Activated naive CD4-positive, alpha-beta T cell treated with anti-CD3 and anti-CD28 coated beads, Interleukin-2, amount 50 U/mL, for 72 hours (primary cell): ENCODE measurements at places on chromosomes 2 and 18.

- no peak for DNase-seq
These were observed 672.5 kb downstream of the MBD2 start for GRCh38 chr18:53551868-53552426.

GRCh38 chr2:196372276-196372809, 201.0 kb upstream of the STK17B start:
- no peak for DNase-seq

- no peak for DNase-seq
These were observed 23.8 kb downstream of the SMAD4 start for GRCh38 chr18:51053814-51054213.

GRCh38 chr2:74578408-74578807, 23.9 kb downstream of the DOK1 start:
- DNase-seq: no peak

- no peak for DNase-seq
These were observed 24.2 kb downstream of the CNRIP1 start for GRCh38 chr2:68295516-68295915.

DNA sequence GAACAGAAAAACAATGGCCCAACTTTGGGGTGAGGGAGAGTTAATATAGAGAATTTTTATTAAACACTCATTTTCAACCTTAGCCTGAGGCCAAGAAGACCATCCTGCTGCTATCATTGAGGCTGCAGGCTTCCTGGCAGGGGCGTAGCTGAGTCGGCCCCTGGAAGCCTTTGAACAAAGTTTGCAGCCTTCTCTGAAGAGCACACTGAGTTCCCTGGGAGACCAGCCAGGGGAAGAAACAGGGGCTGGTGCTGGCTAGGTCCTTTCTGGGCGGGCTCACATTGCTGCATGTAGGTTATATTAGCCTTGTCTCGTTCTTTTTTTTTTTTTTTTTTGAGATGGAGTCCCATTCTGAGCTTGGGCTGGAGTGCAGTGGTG, 126.8 kb upstream of the HS6ST1 start:
- peak; percentile 3 for DNase-seq

GRCh38 chr2:44269831-44270230, 5.4 kb upstream of the SLC3A1 start:
- no peak for DNase-seq

DNA sequence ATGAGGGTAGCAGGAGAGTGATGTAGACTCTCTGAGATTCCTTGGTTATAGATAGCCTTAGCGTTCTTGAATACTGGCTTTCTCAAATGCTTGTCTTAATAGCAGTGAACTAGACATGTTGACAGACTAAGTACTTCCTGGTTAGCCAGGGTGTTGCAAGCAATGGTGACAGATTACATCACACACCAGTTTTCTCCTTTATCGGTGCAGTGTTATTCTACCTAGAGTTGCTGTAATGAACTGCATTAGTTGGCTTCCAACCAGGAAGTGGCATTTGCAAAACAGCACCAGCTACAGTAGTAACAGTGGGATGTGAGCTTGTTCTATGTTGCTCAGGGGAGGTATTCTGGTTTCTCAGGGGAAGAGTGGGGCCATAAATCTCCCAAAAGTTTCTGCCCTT, 582.2 kb upstream of the DDX18 start:
- DNase-seq: no peak

- DNase-seq: no peak
These were observed 248.6 kb upstream of the SIX2 start for GRCh38 chr2:45257820-45258219.

DNA sequence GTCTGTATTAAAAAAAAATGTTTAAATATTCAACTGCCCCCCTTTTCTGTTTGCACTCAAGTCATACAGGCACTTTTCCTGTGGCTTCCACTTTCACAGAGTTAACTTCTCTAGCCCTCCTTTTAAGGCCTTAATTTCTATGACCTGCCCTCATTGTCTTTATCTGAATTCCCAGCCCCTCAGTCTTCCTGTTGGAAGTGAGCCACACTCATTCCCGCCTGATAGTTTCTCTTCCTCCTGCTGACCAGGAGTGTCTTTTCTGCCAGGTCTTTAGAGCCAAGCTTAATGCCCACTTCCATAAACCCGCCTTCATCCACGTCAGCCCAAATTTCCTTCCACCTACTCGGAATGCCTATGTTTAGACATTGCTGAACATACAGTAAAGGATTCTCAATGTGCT, 10.5 kb downstream of the COPS8 start:
- no peak for DNase-seq

GRCh38 chr2:763766-764525, 86.7 kb upstream of the TMEM18 start:
- no peak for DNase-seq

DNA sequence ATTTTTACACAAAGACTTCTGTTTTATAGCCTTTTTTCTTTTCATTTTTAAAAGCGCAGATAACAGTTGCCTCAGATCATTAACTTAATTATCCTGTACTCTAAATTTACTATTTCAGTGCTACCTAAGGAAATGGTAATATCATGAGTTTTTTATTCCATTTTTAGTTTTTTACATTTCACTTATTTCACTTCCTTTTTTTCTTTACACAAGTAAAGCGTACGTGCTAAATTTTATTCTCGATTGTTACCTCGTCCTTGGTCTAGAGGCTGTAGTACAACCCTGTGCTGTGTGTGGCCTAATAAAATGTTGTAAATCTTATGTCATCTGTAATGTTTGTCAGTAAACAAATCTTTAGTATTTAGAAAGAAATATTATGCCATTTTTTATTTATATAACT, 49.2 kb downstream of the CRIM1 start:
- DNase-seq: no peak
